Stimulated activated CD4-positive, alpha-beta T cell treated with anti-CD3 and anti-CD28 coated beads, Interleukin-1b, Interleukin-23, amount 100 ng/mL, for 1 hour (primary cell): ENCODE measurements at places on chromosomes 3 and 15.

GRCh38 chr3:186821429-186822387, 15.4 kb upstream of the RFC4 start:
- no peak for DNase-seq

GRCh38 chr3:52333869-52334557, 17.9 kb downstream of the DNAH1 start:
- DNase-seq = no peak

DNA sequence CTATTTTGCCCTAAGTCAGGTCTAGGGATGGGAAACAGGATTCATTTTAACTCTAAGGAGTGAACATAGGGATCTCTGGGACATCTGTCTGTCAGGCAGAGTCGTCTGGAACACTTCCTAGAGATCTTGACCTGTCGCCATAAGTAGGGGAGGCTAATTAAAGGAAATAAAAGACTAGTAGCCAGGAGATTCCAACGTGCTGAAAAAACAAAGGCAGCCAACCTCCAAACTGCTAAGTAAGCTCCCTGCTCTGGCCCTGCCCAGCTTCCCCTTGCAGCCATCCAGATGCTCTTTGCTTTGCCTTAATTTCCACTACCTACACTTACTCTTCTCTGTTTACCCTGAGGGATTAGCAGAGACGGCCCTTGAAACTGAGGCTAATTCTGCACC, 18.4 kb upstream of the TSEN2 start:
- no peak for DNase-seq

GRCh38 chr15:94723801-94724200, 492.4 kb downstream of the MCTP2 start:
- no peak for DNase-seq

DNA sequence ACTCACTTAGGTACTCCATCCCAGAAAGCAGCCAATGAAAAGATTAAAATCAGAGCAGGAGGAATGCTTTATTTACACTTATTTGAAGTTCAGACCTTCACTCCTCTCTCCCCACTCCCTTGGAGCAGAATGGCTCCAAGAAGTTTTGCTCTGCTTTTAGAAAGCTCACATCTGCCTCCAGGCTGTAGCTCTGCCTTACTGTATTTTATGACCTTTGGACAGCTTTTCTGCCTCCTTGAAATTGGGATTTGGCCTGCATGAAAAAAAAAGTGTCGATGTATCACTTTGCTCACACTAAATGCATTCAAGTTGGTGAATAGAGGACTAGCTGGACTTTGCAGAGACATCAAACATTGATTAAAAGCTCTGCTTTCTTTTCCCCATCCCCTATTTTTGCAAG, 95.3 kb downstream of the SLC9A9 start:
- no peak for DNase-seq

DNA sequence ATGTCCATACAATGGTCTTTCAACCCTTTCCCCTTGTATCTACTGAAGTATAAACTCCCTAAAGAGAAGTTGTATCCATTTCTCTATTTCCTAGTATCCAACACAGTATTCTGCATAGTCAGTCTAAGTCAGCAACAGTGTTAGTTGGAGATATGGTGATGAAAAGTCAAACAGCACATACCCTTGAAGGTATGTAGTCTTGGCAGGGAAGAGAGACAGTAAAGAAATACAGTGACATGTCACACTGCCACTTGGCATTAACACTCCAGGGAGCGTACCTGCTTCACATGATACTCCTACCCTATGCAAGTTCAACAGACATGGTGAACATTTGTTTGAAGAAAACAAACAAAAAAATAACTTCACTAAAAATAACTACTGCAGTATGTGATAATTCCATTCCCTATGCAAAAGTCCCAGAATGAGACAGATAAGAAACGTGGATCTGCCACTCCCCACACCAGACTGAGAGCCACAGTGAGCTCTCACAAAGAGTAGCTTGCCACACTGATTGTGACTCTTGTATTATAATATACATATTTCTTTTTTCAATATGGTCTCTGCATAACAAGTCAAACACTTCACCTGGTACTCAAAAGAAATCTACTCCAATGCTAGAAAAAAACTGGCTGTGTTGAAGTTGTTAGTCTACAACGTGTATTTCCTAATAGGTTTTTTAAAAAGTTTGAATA, 5.9 kb downstream of the PDCD10 start:
- DNase-seq = no peak

- DNase-seq = no peak
Measured at GRCh38 chr3:193656878-193657282, 63.9 kb downstream of the OPA1 start.

DNA sequence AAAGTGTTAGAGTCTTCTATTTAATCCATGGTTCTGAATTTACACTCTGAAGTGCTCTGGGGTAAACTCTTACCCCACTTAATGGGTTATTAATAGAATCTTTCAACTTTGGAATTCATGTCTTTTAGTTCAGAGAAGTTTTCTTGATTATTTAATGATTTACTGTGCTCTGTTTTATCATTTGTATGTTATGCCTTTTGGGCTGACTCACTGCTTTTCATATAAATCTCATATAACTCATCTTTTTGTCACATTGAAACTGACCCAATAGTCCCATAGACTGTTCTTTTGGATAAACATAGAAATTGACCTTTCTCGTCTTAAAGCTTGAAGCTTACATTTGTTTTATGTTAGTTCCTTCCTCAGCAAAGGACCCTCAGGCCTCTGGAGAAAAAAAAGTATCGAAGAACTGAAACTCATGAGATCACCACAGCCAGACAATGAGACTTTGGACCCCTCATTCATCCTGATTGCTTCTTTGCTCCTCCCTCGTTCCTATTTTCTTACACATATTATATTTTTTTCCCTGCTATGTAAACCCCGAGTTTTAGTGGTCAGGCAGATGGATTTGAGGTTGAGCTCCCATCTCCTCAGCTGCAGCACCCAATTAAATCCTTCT, 229.1 kb upstream of the CBLB start:
- no peak for DNase-seq

- DNase-seq = no peak
Measured at GRCh38 chr3:16633948-16634347, 28.7 kb upstream of the DAZL start.

DNA sequence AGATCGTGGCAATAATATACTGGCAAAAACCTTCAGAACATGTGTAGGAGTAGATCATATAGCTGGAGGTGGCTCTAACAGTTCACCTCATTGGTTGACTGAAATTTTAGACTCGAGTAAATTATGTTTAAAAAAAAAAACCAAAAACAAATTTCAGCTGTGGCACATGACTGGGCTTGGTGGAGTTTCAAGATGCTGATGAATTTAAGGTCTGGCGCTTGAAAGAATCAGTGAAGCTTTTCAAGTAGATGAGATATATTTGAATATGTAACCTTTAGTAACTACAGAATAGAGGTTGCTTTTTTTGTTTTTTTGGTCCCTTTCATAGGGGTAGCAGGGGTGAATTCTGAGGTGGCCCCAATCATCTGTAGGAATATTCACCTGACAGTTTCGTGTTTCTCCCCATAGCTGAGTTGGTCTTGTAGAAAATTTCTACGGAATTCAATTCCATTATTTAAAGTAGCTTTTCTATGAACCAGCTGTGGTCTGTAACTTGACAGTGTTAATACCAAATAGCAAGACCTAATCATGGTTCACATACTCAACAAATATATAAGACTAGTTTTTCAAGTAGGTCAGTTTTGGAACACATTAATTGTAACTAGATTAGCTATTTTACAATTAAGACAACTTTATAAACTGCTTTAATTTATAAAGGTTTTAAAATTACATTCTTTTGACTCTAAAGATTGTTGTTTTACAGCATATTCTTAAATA, 65.6 kb downstream of the MAP4 start:
- DNase-seq = no peak

DNA sequence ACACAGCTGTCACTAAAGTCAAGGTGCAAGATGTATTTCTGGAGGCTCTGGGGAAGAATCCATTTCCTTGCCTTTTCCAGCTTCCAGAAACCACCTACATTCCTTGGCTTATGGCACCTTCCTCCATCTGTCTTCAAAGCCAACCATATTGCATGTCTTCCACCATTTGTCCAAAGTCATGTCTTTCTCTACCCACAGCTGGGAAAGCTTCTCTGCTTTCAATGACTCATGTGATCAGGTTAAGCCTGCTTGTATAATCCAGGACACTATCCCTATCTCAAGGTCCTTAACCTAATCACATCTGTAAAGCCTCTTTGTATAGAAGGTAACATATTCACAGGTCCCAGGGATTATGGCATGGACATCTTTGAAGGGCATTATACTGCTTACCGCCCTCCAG, 14.2 kb downstream of the ARHGAP31 start:
- no peak for DNase-seq

DNA sequence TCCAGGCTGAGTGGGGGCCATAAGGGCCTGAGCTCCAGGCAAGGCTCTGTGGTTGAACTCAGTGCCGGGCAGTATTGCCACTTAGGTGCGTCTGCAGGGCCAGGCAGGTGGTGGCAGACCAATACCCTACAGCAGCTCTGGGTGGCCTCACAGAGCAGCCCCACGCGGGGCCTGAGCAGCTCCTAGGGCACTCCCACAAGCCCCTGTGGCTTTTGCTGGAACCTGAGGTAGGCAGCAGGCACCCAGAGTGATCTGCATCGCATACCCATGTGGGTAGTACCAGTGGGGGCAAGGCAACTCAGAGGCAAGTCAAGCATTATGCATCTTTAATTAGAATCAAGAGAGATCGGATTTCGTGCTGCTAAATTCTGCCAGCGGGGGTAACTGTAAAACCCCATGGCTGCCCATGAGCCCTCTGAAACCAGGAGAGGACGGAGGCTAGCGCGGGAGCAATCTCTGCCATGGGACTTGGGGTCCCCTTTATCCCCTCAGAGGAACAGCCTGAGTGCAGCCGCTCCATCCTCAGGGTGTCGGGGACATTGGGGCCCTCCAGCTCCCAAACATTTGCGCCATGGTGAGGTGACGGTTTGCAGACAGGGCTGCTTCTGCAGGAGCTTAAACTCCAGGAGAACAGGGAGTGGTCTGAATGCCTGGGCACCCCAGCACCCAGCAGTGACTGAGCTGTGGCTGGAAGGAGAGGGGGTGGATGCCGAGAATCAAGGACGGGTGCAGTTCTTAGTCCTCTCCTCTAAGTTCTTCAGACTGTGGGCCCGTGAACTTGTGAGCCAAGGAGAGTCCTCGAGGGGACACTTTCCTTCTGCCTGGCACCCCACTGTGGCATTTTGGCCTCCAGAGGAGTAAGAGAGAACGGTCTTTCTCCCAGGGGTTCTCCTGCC, 62.4 kb upstream of the PCSK6 start:
- no peak for DNase-seq

- DNase-seq = no peak
Measured at GRCh38 chr3:56019490-56020146, 448.6 kb downstream of the ERC2 start.

DNA sequence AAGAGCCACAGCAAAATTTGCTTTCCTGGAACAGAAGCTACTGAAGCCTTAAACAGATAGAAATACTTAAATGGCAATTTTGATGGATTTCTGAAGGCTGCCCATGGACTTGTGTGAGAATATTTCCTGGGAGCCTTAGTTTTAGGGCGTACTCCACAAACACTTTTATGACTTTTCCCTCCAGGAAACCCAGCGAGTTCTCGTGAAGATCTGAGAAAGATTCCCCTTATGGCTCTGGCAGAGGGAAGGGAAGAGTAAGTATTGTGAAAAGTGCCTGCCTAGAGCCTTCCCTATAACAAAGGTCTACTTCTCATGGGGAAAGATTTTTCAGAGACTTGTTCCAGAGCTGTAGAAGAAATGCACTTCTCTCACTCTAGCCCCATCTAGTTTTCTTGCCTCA, 31.1 kb upstream of the TRAT1 start:
- DNase-seq = no peak

DNA sequence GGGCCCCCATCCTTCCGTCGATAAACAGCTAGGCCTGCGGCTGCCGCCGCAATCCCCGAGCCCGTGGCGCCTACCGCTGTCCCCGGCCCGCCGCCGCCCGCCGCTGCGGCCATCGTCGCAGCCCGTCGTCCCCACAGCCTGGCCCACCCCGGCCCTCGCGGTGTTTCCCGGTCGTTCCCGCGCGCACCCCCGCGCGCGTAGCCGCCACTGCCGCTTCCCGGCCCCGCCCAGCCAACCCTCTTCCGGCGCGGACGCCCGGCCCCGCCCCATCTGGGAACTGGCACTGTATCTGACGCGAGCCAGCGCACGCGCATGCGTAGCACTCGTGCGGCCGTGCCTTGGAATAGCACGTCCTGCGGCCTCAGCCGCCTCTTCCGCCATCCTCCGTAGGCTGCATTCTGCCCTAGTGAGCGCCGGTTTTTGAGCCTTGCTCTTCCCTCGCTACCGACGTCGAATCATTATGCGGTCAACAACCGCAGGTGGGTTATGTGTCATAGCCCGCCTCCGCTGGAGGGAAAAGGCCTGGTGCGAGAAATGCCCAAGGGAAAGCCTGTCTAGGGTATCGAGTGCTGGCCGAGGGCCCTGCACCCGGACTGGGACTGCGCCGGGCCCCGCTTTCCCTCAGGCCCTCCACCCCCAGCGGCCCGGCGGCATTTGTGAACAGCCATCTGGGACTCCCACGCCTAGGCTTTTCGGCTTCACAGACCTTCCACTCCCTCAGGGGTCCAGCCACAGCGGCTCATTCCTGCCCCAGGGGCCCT, at the start of gene SMARCC1:
TSS of gene SMARCC1 (minus strand) at position 209 of the 761 bp plus-strand sequence. CDS start at position 113, 96 bp downstream.
- peak; percentile 90 for DNase-seq

DNA sequence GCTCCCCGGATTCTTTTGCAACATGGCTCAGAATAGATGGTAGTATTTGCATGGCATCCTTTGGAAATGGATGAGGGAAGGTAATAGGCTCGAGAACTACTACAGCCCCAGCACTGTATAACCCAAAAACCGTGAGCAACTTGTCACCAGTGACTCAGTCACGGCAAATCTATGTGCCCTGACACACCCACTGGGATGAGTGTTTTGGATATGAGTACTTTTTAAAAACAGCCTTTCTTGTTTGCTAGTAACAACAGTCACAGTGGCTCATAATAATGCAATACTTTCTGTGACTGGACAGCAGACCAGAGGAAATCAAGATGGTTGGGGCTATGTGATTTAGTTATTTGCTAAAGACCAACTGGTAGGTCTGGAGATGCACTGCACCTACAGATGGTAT, 299.6 kb downstream of the ULK4 start:
- no peak for DNase-seq

DNA sequence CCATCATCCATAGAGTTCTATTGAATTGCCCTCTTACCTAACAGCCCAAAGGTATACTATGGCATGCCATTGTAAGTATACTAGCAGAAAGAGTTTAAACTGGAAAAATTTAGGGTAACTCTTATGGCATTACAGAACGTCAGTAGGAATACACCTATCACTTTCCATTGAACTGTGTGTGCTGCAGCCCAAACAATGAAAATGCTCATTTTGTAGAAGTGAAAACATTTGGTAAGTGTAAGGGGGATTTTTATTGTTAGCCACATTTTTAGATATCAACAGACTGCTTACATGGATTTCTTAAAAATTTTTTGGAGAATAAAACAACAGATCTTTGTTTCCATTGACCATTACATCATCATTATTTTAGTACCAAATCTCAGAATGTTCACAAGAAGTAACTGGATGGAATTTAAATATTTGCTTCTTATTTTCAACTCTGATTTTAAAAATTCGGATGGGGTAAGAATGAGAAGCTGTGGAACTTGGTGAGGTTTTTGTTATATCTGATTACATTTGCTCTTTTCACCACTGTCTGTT, 245.9 kb downstream of the UBE2E2 start:
- no peak for DNase-seq

- DNase-seq = no peak
Measured at GRCh38 chr3:46052531-46052930, 25.2 kb upstream of the XCR1 start.

- no peak for DNase-seq
Measured at GRCh38 chr3:177441276-177441812, 244.1 kb upstream of the TBL1XR1 start.

- DNase-seq = no peak
Measured at GRCh38 chr15:68278595-68279405, 1.3 kb downstream of the FEM1B start.
